ENCODE measurements at places on chromosomes 4 and X. TPM values are rescaled to one million over a fixed set of nuclear protein-coding genes. Genes with fewer than 3 reads are reported as not detected.
A peak's percentile ranks its signal among the peaks of the same experiment; 100 is the strongest.

DNA sequence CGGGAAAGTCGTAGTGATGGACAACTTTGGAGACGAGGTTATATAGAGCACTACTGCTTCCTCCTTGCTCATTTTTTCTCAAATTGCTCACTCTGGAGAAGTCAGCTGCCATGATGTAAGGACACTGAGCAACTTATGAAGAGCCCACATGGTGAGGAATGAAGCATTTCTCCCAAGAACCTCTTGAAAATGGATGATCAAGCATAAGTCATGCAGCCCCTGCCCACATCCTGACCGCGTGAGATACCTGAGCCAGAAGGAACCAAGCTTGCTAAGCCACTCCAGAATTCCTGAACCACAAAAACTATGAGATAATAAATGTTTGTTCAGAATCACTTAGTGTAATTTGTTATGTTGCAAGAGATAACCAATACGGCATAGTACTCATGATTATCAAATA lies 42.8 kb downstream of the PDE5A start:
- H3K36me3 ChIP-seq: no peaks in the 10 kb centered on the region
- DNase-seq: no peak

DNA sequence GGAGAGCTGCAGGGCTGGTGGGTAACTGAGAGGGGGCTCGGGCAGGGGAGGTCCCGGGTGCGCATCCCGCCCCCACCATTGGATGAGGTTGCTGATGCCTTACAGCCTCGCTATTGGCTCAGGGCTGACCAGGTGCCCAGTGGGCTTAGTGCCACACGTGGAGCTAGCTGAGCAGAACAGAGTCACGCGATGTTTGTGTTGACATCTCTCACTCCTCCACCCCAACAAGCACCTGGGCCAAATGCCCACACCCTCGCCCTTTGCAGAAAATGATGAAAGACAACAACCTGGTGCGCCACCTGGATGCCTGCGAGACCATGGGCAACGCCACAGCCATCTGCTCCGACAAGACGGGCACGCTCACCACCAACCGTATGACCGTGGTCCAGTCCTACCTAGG lies 31.8 kb downstream of the ATP2B3 start:
- peaks cover 8% of the 10 kb centered on the region for H3K27me3 ChIP-seq
- H3K4me1 ChIP-seq: no peaks in the 10 kb centered on the region
- H3K36me3 ChIP-seq: no peaks in the 10 kb centered on the region
- H3K4me3 ChIP-seq: no peak overlapping the region

DNA sequence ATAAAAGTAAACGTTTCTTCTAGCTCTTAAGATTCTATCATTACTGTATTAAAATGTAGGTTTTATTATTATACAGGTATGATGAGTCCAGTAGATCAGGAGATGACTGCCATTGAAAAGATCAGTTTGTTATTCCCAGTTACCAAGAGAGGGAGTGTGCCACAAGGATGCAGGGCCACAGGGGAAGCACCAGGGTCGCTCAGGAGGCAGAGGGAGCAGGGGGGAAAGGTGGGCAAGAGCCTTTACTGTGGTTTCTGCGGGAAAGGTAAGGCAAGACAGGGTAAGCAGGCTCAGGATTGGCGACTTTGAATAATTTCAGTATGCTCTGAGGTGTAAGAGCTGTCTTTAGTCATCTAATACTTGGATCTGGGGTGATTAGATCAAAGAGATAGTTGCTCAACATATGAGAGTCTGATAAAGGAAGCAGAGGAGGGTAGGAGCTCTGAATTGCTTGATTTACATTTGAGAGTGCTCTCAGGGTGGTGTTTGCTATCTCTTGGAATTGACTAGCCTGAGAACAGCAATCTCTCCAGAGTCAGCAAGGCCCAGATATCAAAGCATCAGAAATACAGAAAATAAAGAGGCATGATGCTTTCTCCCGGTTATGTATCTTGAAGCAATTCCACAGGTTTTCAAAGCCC lies 86.0 kb downstream of the NDST3 start:
- no peaks in the 10 kb centered on the region for H3K4me1 ChIP-seq
- H3K27ac ChIP-seq: no peak overlapping the region
- H3K36me3 ChIP-seq: no peaks in the 10 kb centered on the region
- DNase-seq: no peak
- no peaks in the 10 kb centered on the region for H3K27me3 ChIP-seq

- H3K27ac ChIP-seq: no peak overlapping the region
- H3K36me3 ChIP-seq: no peaks in the 10 kb centered on the region
- no peaks in the 10 kb centered on the region for H3K4me1 ChIP-seq
- H3K4me3 ChIP-seq: no peak overlapping the region
- DNase-seq: no peak
- no peaks in the 10 kb centered on the region for H3K27me3 ChIP-seq
Observed at GRCh38 chr4:177070533-177071058, 239.1 kb upstream of the NEIL3 start.

DNA sequence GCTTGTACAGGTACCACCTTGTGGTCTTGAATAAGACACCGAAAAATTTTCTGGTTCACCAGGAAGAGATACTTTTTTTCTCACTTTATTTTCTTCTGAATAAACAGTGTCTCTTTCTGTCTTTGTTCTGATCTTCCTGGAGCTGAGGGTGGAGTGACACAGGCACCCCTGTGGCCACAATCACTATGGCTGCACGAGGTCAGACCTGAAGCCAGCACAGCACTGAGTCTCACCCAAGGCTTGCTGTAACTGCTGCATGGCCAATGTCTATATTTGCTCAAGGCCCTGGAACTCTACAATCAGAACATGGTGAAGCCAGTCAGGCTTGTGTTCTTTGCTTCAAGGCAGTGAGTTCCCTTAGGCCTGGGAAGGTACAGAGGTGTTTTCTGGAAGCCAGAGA lies 87.2 kb downstream of the GPR174 start:
- DNase-seq: no peak
- H3K4me3 ChIP-seq: peak overlapping the region; percentile 25
- H3K4me1 ChIP-seq: peaks cover 34% of the 10 kb centered on the region
- H3K36me3 ChIP-seq: peaks cover 5% of the 10 kb centered on the region
- peaks cover 23% of the 10 kb centered on the region for H3K27me3 ChIP-seq
- H3K27ac ChIP-seq: peak overlapping the region; percentile 90

GRCh38 chr4:36043901-36044300 lies 200.4 kb downstream of the ARAP2 start:
- no peak overlapping the region for H3K27ac ChIP-seq
- no peaks in the 10 kb centered on the region for H3K27me3 ChIP-seq
- H3K4me3 ChIP-seq: no peak overlapping the region
- DNase-seq: no peak
- no peaks in the 10 kb centered on the region for H3K4me1 ChIP-seq

- no peak overlapping the region for H3K4me3 ChIP-seq
- no peak for DNase-seq
- H3K27me3 ChIP-seq: no peaks in the 10 kb centered on the region
- H3K36me3 ChIP-seq: no peaks in the 10 kb centered on the region
- no peak overlapping the region for H3K27ac ChIP-seq
- H3K4me1 ChIP-seq: no peaks in the 10 kb centered on the region
Observed at GRCh38 chr4:84110040-84110439, 389.1 kb downstream of the NKX6-1 start.

GRCh38 chrX:26918631-26919030 lies 544.5 kb downstream of the PPP4R3C start:
- H3K4me3 ChIP-seq: no peak overlapping the region
- no peaks in the 10 kb centered on the region for H3K4me1 ChIP-seq
- no peak overlapping the region for H3K27ac ChIP-seq
- H3K27me3 ChIP-seq: no peaks in the 10 kb centered on the region
- DNase-seq: no peak
- H3K36me3 ChIP-seq: no peaks in the 10 kb centered on the region

- H3K4me3 ChIP-seq: peak overlapping the region; percentile 28
- H3K36me3 ChIP-seq: peaks cover 12% of the 10 kb centered on the region
- no peak overlapping the region for H3K27ac ChIP-seq
Observed at GRCh38 chr4:153639833-153640802, 44.0 kb upstream of the TLR2 start.

DNA sequence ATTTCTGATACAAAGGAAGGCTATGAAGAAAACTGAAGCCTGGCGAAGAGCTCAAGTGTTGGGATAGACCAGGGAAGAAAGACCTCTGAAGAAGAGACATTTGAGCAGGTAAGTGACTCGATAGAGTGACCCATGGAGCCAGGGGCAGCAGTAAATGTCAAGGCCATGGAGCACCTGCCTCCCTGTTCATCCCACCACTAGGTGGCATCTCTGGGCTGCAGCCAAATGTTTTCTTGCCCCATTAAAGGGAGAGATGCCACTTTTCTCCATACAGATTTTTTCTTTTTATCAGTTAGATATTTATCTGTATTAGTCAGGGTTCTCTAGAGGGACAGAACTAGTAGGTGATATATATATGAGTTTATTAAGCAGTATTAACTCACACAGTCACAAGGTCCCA lies 4.9 kb upstream of the ZNF81 start:
- H3K36me3 ChIP-seq: peaks cover 1% of the 10 kb centered on the region
- H3K27ac ChIP-seq: no peak overlapping the region
- H3K27me3 ChIP-seq: no peaks in the 10 kb centered on the region
- peak; percentile 51 for DNase-seq
- H3K4me3 ChIP-seq: no peak overlapping the region
- H3K4me1 ChIP-seq: peaks cover 5% of the 10 kb centered on the region

DNA sequence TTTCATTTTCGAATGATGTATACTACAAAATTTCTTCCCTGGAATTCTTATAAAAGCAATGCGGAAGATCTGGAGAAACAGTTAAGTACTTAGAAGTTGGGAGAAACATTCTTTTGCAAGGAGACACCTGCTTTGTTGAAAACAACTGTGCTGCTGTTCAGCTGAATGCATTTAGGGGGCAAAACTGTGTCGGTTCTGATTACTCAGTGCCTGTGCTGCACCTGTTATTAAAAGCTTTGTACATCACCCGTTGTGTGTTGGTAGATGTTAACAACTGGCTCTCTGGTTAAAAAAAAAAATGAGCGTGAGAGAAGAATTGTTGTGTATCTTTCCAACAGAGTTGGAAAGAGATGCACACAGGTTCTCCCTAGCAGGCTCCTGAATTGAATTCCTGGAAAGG lies 184.1 kb upstream of the HHIP start:
- no peaks in the 10 kb centered on the region for H3K4me1 ChIP-seq
- no peaks in the 10 kb centered on the region for H3K36me3 ChIP-seq
- H3K27ac ChIP-seq: no peak overlapping the region
- no peak for DNase-seq
- H3K27me3 ChIP-seq: peaks cover 14% of the 10 kb centered on the region

DNA sequence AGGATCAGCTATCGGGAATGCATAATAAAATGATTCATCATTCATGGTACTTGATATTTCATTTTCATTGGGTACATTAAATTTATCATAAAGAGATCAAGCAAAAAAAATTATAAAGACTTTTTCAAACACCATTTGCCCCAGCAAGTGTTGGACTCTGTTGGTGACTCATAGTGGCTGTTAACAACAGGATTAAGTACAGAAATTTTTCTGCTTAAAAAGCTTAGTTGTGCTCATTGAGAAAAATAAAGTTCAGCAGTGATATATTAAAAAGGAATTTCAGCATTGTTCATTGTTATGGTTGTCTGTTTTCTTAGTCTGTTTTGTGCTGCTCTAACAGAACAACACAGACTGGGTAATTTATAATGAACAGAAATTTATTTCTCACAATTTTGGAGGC lies 86.2 kb upstream of the PCDH10 start:
- H3K36me3 ChIP-seq: no peaks in the 10 kb centered on the region
- no peak for DNase-seq
- H3K4me3 ChIP-seq: no peak overlapping the region

DNA sequence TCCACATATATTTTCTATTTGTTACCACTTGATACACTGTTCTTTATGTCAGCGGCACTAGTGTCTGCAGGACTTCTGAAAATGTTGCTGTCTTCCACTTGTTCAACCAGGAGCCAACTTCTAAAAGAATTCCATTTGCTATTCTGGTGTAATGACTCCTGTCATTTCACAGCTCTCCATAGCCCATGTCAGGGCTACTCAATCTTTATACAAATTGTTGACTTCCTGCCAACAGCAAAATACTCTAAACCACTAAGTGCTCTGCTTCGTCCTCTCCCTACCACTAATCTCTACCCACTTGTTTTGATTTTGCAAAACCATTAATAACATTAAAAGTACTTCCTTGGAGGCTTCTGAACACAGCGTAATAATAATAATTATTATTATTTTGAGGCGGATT lies 7.2 kb downstream of the CTSO start:
- H3K36me3 ChIP-seq: no peaks in the 10 kb centered on the region
- H3K4me1 ChIP-seq: peaks cover 5% of the 10 kb centered on the region
- H3K27me3 ChIP-seq: no peaks in the 10 kb centered on the region
- DNase-seq: no peak
- no peak overlapping the region for H3K27ac ChIP-seq

DNA sequence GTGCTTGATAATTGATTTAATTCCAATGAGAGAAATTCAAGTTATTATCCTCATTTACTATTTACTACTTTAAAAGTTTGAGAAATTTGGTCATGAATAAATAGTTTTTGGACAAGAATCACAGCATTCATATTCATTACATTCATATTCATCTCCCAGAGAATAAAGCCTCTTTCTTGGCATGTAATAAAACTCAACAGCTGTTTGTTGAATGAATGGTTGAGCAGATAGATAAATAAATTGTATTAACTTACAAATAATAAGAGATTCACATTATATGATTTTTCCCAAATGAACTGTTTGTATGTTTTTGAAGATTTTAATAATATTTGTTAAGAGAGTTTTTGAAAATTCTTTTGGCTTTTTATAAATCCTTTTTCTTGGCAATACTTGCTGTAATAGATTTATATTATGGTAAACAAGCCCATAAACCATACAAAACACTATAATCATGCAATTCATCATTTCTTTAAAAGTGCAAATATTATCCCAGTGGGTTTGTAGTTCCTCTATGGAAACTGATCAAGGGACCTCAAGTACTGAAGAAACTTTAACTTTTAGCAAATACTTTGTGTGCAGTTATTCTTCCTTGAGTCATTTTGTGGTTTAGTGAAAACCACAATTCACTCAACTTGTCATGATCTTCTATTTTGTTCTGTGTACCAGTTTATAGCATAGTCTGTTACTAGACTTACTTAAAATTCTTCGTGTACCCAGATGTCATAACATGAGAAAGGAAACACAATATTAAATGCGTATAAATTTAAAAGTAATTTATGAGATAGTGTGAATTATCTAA lies 371.8 kb downstream of the ADGRL3 start:
- no peaks in the 10 kb centered on the region for H3K36me3 ChIP-seq
- no peak for DNase-seq
- H3K27ac ChIP-seq: no peak overlapping the region
- H3K4me1 ChIP-seq: no peaks in the 10 kb centered on the region

- DNase-seq: no peak
- H3K4me1 ChIP-seq: no peaks in the 10 kb centered on the region
- no peak overlapping the region for H3K4me3 ChIP-seq
- H3K36me3 ChIP-seq: peaks cover 2% of the 10 kb centered on the region
- H3K27ac ChIP-seq: no peak overlapping the region
Observed at GRCh38 chr4:95998311-95998710, 158.4 kb downstream of the PDHA2 start.

Gene PABPC1L2B
- not detected for total RNA-seq

Gene ZNF157
- total RNA-seq: 0.67 TPM

Gene SYTL4
- total RNA-seq: not detected

Gene ADH7
- total RNA-seq: not detected

Gene NOA1
- total RNA-seq: 32.1 TPM

Gene CXCL10
- 0.62 TPM for total RNA-seq

Gene ADGRG4
- total RNA-seq: not detected

All from activated T-cell treated with anti-CD3 and anti-CD28 coated beads, Interleukin-2, amount 50 U/mL, for 72 hours (primary cell).